ENCODE measurements at places on chromosomes 13 and 19.

DNA sequence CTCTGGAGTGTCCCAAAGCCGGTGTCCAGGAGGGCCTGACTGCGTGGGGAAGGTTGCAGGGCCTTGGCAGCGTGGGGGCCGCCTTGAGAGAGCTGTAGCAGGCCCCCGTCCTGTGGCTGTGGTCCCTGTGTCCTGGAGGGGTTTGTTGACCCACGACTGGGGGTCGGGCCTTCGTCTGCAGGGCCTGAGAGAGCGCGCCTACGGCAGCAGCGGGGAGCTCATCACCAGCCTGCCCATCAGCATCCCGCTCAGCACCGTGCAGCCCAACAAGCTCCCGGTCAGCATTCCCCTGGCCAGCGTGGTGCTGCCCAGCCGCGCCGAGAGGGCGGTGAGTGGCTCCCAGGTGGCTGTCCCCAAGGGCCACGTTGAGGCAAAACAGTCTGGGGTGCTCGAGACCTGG lies 18.5 kb downstream of the PLEKHJ1 start:
- DNase-seq = no peak

- peak; percentile 68 for DNase-seq
Observed at GRCh38 chr19:58059003-58059670, at the start of gene ZNF135. Gene ZNF135 (plus strand): TSS chr19:58059282. CDS start chr19:58060003, 721 bp downstream.

- DNase-seq = no peak
Observed at GRCh38 chr19:9155591-9155990, 15.4 kb downstream of the ZNF317 start.

- peak; percentile 53 for DNase-seq
Observed at GRCh38 chr19:44447916-44448674, at the start of gene ZNF229. Gene ZNF229 (minus strand): TSS chr19:44448472. CDS start chr19:44442847, 5,625 bp downstream.

DNA sequence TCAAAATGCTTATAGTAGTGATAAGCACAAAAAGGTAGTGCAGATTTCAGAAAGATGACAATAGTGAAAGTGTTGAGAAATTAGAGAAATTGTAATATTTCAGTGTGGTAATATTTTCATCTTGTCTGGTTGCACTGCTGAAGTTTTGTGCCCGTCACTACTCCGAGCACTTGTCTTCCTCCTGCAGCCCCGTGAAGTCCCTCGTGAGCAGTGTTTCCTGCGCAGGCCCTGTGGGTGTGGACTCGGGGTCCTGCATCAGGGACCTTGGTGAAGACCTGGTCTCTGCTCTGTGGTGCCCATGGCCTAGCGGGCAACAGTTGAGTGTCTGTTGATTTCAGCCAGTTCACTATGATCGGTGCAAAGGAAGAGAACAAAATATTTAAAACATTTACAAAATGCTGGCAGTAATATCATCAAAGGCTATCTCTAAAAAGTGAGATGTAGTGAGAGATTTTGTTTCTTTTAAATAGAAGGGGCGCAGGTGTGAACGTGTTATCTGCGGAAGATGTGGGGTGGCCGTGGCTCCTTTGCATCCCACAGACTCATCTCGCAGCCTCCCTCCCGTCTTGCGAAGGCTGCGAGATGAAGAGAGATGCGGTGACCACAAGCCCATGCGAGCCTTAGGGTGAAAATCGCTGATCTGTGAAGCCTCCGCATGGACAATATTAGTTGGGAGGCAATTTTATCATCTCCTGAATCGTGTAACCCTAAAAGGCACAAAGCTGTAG lies 27.7 kb upstream of the DCUN1D2 start:
- no peak for DNase-seq

GRCh38 chr13:39259371-39260140 lies 221.3 kb downstream of the NHLRC3 start:
- no peak for DNase-seq

GRCh38 chr19:10551698-10552301 lies 8.1 kb downstream of the ATG4D start:
- peak; percentile 58 for DNase-seq

GRCh38 chr19:10144361-10144760 lies 24.7 kb upstream of the EIF3G start:
- peak; percentile 76 for DNase-seq

DNA sequence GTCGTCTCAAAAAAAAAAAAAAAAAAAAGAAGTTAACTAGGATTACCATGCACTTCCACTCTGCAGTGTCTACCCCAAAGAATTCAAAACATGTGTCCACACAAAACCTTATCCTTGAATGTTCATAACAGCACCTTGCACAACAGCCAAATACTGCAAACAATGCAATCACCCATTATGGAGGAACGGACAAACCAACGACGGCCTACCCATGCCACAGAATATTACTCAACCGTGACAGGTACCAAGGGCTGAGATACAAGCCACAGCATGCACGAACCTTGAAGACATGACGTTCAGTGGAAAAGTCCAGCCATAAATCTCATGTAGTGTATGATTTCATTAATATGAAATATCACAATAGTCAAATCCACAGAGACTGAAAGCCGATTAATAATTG lies 3.0 kb upstream of the SHISA7 start:
- no peak for DNase-seq

GRCh38 chr19:46254776-46255175 lies 25.2 kb downstream of the IGFL1 start:
- no peak for DNase-seq

DNA sequence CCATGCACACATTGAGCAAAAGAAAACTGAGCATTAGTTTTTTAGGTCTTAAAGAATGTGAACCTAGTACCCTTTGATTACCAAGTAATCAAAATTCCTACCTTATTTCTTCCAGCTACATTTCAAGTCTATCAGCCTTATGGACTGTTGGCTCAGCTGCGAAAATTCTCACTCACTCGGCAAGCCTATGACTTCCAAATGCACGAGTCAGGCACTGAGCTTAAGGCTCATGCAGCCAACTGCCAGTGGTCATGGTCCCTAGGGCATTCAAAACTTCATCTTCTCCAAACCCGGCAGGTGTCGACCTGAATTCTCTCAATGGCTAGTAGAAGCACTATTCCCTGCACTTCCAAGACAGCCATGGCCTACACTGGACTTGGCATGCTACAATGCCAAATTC lies 41.2 kb downstream of the RUBCNL start:
- DNase-seq = no peak

DNA sequence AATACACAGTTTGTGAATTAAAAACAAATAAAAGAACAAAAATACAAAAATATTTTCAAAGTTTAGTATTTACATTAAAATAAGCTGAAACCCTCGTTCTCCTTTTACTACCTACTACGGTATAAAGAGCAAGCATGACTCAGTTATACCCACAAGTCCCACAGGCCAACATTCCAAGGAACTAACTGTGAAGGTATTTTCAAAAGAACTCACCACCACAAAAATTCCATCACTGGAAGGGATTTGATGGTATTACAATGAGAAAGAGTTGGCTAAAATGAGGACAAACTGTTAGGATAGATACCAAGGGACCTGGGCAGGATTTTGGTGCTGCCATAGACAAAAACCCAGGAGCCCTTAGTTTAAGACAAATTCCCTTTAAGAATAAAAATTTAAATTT lies 122.7 kb downstream of the TBC1D4 start:
- no peak for DNase-seq

GRCh38 chr19:11361037-11361770 lies 6.0 kb downstream of the PLPPR2 start:
- DNase-seq = peak; percentile 25

GRCh38 chr13:100892981-100893380 lies 218.4 kb upstream of the TMTC4 start:
- DNase-seq = no peak

DNA sequence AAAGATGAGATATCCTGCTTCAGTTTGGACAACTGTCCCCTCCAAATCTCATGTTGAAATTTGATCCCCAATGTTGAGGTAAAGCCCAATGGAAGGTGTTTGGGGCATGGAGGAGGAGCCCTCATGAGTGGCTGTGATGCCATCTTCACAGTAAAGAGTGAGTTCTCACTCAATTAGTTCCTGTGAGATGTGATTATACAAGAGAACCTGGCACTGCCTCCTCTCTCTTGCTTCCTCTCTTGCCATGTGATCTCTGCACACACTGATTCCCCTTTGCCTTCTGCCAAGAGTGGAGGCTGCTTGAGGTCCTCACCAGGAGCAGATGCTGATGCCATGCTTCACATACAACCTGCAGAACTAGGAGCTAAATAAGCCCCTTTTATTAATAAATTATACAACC lies 86.9 kb downstream of the HSPH1 start:
- DNase-seq = no peak

- DNase-seq = no peak
Observed at GRCh38 chr13:49305792-49306425, 58.2 kb downstream of the CDADC1 start.

GRCh38 chr13:74246487-74246886 lies 112.3 kb upstream of the KLF12 start:
- DNase-seq = no peak

- DNase-seq = no peak
Observed at GRCh38 chr19:40089462-40089861, 1.3 kb downstream of the ZNF780A start.

- no peak for DNase-seq
Observed at GRCh38 chr13:101490406-101491015, 38.0 kb downstream of the ITGBL1 start.
